ENCODE measurements at places on chromosomes 2 and 18.

DNA sequence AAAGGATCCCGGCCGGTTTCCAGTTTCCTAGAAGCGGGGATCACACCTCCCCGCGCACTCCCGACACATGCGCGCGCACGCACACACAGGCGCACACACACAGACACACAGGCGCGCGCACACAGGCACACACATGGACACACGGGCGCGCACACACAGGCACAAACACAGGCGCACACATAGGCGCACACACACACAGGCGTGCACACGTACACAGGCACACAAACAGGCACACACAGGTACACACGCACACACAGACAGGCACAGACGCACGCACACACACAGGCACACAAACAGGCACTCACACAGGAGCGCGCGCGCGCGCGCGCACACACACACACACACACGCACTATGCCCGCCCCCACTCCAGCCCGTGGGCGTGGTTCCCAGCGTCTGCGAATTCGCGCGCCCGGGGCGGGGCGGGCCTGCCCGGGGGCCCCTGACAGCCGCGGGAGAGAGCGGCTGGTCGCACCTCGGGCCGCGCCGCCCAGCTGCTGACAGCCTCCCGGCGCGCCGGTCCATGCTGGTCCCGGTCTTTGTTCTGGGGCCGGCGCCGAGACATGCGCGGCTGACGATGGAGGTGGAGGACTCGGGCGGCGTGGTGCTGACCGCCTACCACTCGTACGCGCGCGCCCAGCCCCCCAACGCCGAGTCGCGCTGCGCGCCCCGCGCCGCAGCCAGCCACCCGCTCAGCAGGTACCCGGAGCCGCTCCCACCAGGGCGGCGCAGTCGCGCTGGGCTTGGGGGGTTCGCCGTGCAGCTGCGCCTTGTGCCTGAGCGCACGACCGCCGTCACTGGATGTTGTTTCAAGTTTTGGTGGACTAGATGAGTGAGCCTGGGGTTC lies at the start of gene ARHGAP28:
Gene ARHGAP28, plus strand, starts transcription at position 470 of the 845 bp plus-strand sequence. Its CDS starts 106 bp downstream, at position 576.
- peak; percentile 30 for DNase-seq

GRCh38 chr2:126930970-126931590 lies 32.4 kb downstream of the TEX51 start:
- no peak for DNase-seq

- no peak for DNase-seq
Measured at GRCh38 chr2:116706396-116706795, 1108.1 kb upstream of the DDX18 start.

DNA sequence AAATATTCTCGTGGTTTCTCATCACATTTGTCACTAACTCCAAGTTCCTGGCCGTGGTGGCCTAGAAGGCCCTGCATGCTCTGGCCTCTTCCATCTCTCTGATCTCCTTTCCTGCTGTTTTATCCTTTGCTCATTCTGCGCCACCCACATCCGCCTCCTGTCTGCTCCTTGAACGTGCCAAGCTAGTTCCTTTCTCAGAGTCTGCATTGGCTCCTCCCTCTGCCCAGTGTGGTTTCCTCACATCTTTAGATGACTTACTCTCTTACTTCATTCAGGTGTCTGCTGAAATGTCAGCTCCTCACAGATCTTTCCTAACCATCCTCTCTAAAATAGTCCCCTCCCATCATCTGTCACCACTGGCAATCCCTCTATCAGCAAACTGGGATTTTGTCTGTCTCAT lies 158.6 kb upstream of the RBMS1 start:
- no peak for DNase-seq

DNA sequence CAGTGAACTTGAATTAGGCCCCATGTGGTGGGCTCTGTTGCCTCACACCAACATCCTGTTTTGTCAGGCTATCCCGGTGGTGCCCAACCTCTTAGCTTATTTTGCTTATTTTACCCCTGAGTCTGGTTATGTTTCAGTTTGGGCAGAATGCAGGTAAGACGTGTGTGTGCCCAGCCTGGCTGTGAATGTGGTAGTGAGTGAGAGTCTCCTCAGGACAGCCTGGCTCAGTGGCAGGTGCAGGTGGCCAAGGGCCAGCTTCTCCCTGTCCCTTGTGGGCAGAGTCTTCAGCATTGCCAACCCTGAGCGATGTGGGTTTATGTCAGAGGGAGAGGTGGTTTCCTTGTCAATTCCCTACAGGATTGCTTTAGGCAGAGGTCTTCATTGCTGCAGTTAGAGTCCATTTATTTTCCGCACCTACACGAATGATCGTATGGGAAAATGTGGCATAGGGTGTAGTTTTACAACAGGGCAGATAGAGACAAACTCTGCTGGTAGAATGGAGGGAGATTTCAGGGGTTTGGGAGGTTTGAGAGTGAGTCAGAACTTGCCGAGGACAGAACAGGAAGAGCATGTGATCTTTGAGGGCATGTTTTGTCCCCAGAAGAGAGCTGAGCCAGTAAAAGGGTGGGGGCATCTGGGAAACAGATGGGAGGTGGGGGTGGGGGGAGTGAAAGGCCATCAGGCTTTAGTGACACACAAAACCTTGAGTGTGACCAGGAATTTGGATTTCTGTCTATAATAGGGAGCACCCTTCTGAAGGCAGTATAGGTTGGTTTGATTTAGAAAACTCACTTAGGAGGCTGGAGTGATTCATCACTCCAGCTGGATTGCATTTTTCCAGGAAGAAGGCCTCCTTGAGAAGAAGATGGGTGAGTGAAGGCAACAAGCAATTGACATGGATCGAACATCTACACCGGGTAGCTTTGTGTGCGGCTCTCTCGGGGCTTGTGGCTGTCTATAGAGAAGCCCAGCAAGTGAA lies 156.2 kb upstream of the CELF4 start:
- DNase-seq = no peak

DNA sequence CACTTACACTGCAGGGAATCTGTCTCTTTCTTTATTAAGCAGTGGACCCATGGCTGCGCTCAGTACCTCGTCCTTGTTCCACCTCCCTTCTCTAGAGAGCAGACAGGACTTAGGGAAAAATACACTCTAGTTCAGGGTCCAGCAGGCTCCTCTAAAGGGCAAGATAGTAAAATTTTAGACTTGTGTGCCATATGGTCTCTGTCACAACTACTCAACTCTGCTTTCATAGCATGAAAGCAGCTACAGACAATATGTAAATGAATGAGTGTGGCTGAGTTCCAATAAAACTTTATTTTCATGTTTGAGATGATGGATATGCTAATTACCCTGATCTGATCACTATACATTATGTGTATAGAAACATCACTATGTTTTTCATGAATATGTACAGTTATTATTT lies 163.1 kb downstream of the BABAM2 start:
- DNase-seq = no peak

- DNase-seq = no peak
Measured at GRCh38 chr2:72095364-72095763, 52.3 kb downstream of the CYP26B1 start.

GRCh38 chr2:188726626-188727247 lies 247.4 kb upstream of the COL3A1 start:
- DNase-seq = no peak

DNA sequence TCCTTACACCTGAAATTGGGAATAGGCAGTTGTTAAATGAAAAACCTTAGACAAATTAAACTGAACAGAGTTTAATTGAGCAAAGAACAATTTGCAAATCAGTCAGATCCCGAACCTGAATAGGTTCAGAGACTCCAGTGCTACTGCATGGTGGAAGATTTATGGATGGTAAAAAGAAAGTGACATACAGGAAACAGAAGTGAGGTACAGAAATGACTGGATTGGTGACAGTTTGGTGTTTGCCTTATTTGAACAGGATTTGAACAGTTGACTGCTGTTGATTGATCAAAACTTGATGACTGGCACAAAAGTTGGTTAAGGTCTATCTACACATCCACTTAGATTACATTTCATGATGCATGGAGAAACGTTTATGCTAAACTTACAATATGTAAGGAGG lies 248.8 kb downstream of the HNMT start:
- no peak for DNase-seq

DNA sequence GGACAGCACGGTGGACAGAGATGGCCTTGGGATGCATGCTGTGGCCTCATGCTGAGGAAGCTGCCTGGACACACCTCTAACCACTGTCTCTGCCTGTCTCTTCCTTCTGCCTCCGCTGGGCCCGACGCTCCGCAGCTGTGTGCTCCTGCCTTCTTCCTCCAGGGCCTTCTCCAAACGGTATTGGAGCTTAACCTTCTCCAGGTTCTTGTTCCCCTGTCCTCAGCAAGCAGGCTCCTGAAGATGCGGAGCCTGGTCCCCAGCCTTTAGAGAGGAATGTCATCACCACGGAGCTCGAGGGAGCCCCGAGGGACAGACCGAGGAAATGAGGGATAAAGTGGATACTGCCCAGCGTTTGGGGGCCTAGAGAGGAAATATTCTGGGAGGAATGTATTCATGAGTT lies 155.1 kb downstream of the DYSF start:
- no peak for DNase-seq

DNA sequence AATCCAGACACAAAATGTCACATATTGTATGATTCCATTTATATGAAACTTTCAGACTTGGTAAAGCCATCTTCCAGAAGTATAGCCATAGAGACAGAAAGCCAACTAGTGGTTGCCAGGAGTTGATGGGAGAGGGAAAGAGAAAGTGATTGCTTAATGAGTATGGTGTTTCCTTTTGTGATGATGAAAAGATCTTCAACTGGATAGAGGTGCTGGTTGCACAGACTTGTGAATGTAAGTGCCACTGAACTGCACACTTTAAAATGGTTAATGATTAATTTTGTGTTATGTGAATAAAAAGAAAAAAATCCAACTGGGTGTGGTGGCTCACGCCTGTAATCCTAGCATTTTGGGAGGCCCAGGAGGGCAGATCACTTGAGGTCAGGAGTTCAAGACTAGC lies 135.3 kb upstream of the SLC1A4 start:
- no peak for DNase-seq

GRCh38 chr2:15705310-15705709 lies 113.6 kb downstream of the DDX1 start:
- DNase-seq = no peak

DNA sequence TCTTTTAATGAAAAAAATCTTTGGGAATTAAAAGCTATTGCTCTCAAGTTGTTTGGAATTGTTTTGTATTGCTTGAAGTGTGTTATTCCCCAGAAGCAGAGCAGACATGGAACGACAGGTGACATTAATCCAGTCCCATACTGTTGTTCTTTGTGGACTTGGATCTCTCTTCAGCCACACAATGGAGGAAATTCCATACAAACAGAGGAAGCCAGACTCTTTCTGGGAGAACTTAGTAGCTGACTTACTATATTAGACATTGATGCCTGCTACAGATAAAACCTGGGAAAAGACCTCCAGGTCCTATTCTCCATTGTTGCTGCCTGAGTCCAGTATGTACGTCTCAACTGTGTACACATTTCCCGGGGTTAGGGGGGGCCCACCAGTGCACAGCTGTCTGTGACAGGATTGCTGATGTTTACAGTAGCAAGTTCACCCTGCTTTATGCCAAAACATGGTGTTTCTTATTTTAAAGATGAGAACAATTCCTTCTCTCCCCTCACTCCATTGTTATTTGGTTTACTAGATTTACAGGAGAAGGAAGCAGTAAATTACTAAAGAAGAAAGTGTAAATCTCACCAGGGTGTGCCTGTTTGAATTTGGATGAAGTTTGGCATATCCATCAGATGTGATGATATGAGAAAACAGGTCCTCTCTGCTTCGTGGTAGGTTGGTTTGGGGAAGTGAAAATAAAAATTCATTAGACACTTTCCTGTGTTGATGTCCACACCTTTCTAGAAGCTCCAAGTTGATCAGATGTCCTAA lies 142.4 kb upstream of the RBBP8 start:
- DNase-seq = no peak

- no peak for DNase-seq
Measured at GRCh38 chr2:75833386-75833785, 122.7 kb upstream of the GCFC2 start.

- peak; percentile 90 for DNase-seq
Measured at GRCh38 chr2:98909317-98910211, 26.5 kb downstream of the CRACDL start.

GRCh38 chr2:220931491-220931890 lies 640.6 kb downstream of the EPHA4 start:
- no peak for DNase-seq

DNA sequence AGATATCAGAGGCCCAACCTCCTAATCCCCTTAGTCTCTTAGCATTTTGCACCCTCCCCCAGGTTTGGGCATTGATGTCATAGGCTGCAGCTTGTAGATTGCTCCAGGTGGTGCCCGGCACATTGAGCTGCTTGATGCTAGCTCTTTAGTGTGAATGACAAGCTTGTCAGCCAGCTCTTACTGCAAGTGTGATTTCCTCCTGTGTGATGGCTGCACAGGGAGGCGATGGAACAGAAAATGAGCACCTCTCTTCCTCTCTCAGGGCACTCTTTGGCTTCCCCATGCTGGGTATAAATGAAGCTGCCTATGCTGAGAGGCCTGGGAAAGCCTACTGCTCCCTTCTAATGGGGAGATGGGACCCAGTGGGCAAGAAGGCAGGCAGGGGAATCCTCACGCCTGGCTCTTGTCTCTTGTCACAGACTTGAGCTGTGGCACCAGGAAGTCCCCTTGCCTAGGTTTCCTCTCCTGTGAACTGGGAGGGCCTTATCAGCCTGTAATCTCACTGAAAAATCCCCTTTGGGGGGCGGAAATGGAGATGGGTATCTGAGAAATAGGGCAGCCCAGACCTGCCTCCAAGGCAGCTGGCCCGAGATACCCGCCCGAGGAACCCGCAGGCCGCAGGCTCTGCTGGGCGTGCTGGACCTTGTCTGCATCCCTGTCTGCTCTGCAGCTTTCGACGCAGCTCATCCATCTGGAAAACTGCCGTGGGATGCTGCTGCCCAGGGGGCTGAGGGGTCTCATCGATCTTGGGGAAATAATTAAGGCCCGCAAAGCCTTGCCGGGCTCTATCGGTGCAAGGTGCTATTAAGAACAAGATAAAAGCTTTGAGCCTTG lies 163.5 kb upstream of the CXCR4 start:
- DNase-seq = no peak

DNA sequence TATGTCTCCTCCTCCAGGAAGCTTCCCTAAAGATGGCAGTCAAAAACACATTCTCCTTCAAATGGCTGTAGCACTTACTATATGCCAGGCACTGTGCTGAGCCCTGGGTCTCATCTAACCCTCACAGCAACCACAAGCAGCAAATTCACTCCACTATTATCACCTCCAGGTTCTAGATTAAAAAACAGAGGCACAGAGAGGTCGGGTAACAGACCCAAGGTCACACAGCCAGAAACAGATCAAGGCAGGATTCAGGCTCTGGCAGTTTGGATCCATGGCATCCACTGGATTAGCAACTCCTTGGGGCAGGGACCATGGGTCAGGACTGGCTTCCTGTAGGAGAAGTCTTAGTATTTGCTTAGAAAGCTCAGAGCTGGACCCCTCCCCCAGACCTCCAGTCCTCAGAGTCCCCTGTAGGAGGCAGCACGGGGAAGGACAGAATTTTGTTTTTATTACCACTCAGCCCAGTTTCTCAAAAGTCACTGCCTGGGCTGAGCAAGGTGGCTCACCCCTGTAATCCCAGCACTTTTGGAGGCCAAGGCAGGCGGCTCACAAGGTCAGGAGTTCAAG lies 34.4 kb downstream of the ZFP36L2 start:
- DNase-seq = no peak
